MCF 10A (cell line): ENCODE measurements at places on chromosomes 5 and 9. TPM values are rescaled to one million over a fixed set of nuclear protein-coding genes. Genes with fewer than 3 reads are reported as not detected.

The FAM53C gene
- 37.2 and 38.9 TPM in 2 replicates for total RNA-seq

The PCDHGA3 gene
- total RNA-seq: 0.07 and 0.25 TPM in 2 replicates

DNA sequence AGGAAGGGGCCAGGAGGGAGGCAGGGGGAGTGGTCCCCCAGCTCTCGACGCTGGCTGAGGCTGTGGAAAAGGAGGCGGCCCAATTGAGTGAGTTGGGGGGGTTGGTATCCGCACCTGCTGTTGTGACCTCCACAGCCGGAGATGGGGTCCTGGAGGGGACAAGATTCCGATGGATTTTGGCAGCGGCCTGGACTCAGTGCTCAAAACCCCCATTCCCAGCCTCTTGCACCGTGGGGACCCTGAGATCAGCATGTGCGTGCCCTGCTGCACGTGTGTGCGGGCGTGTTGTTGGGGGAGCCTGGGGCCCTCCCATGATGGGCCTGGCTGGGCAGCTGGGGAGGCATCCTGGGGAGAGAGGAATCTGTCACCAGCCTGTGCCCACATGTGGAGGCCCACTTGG is 15.0 kb downstream of the CNTFR start:
- DNase-seq: no peak

DNA sequence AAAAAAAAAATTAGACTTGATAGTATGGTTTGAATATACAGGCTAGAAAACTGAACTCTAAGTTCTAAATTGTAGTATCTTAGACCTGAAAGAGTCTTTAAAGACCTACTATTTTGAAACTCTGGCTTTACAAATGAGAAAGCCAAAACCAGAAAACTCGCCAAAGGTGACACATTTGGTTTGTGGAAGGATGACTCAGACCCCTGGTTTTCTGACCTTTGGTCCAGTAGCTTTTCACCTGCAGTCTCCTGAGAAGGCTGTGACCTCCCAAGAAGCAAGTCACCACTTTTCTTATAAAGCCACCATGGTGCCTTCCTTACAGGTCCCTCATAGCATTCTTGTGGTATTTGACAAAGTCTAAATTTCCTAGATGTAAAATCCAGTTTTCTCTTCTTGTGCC is 102.1 kb upstream of the CEP78 start:
- peak; percentile 9 for DNase-seq

DNA sequence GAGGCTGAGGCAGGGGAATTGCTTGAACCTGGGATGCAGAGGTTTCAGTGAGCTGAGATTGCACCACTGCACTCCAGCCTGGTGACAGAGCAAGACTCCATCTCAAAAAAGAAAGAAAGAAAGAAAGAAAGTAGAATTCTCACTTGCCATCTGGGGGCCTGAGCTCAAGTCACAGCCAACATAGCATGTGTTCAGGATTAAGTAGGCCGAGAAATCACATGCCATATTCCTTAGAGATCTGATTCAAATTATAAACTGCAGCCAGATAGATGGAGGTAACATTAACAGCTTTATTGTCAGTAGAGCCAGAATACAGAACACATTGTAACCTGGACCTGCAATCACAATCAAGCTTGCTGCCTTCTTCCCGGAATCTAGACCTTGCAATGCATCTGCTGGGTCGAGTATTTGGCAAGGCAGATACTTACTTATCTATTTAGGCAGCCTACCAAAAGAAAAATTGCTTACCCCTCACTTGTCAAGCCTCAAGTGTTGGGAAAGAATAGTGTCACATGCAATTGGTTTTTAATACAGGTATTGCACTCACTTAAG is 173.7 kb downstream of the CPLANE1 start:
- no peak for DNase-seq

The ZNF367 gene
- total RNA-seq: 1.5 and 2.7 TPM in 2 replicates

GRCh38 chr9:38234479-38235170 is 157.9 kb upstream of the ALDH1B1 start:
- DNase-seq: no peak

- peak; percentile 25 for DNase-seq
Measured at GRCh38 chr9:129250786-129251185, 72.7 kb upstream of the IER5L start.

The SPINK7 gene
- not detected in 2 replicates for total RNA-seq

DNA sequence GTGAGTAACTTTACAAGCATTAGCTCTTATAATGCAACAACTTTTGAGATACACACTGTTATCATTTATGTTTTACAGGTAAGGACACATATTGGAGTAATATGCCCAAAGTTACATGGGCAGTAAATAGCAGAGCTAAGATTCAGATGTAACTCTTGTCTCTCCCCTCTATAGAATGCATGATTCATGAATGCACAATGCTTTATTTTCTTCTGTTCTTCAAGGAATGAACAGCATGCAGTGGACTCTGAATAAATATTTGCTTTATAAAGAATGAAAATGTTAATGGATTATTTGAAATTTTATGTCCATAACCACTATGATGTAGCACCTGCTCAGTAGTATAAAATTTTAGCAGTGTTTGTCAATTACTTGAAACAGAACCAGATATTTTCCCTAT is 629.5 kb downstream of the KCTD16 start:
- DNase-seq: no peak

DNA sequence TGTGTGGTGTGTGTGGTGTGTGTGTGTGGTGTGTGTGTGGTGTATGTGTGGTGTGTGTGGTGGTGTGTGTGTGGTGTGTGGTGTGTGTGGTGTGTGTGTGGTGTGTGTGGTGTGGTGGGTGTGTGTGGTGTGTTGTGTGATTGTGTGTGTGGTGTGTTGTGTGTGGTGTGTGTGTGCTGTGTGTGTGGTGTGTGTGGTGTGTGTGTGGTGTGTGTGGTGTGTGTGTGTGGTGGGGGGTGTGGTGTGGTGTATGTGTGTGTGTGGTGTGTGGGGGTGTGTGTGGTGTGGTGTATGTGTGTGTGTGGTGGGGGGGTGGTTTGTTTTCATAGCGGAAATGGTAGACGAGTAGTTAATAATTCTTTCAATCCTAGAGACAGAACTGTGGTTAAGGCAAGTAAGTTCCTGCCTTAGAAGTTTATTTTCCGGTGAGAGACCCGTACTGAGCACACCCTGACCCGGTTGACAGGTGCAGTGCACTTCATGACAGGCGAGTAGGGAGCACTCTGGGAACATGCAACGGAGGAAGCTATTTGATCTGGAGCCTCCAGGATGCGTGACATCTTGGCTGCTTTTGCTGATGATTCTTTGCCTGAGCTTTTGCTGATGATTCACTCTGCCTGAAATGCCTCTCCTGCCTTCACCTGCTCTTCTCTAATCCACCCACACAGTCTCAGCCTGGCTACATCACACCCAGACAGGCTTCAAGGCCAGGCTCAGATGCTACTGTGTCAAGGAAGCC is 21.7 kb upstream of the FAT2 start:
- DNase-seq: peak; percentile 93

The FBXO10 gene
- total RNA-seq: 3.4 and 4.6 TPM in 2 replicates

The IL13 gene
- total RNA-seq: not detected in 2 replicates

The MACROH2A1 gene
- total RNA-seq: 266 and 306 TPM in 2 replicates

DNA sequence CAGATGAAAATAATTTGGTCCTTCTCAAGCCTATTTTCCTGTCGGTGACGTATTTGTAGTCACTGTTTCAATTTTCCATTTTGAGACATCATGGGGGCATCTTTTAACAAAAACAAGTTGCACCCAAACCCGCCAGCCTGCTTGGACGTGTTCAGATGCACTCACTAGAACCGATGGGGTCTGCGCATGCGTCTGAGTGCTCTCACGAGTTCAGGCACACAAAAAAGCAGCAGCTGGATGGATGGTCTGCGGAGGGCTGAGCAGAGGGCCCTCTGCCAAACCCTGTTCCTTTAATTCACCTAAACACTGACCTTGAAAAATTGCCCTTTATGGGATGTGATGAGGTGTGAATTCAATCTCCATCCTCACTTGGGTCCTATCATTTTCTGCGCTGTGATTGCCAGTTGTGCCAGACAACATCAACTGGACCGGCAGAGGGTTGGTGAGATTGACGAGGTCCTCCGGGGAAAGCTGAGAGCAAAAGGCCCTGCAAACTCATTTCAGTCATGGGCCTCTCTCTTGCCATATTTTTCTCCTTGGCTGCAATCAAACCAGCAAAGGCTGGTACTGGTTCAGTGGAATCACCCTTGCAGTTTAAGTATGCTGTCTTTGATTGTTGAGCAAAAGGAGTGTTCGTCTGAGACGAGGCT is 251.9 kb downstream of the NFIB start:
- DNase-seq: no peak

DNA sequence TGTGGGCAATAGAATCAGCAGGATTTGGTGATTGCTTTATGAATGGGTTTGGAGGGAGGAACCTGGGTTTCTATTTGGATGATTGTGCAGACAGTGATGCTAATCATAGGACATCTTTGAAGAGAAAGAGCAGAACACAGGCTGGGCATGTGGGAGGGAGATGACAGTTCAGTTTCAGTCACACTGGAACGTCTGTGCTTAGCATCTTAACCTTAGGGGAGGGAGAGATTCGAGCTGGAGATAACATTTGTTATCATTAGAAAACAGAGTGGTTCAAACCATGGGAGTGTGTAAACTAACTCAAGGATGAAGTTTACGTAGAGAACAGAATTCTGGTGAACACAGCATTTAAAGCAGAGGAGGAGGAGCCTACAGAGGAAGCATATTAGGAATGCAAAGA is 138.6 kb upstream of the PPP2R2B start:
- DNase-seq: no peak

DNA sequence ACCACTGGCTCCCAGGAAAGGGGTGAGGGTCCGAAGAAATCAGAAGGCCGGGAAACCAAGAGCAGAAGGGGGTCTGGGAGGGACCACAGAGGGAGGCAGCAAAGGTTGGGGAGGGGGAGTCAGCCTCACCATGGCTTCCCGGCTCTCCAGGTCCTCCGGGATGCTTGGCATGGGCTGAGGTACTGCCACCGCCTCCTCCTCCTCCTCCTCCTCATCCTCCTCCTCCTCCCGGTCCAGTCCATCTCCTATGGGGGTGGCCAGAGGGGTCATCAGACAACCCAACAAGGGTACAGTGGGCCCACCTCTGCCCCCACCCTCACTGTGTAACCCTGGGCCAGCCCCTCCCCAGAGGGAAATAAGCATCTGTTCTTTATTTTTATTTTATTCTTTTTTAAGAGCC is 17.5 kb downstream of the GOLGA2 start:
- DNase-seq: no peak

The HAVCR2 gene
- 0.17 TPM in 1 of 2 replicates, not detected in the other for total RNA-seq

DNA sequence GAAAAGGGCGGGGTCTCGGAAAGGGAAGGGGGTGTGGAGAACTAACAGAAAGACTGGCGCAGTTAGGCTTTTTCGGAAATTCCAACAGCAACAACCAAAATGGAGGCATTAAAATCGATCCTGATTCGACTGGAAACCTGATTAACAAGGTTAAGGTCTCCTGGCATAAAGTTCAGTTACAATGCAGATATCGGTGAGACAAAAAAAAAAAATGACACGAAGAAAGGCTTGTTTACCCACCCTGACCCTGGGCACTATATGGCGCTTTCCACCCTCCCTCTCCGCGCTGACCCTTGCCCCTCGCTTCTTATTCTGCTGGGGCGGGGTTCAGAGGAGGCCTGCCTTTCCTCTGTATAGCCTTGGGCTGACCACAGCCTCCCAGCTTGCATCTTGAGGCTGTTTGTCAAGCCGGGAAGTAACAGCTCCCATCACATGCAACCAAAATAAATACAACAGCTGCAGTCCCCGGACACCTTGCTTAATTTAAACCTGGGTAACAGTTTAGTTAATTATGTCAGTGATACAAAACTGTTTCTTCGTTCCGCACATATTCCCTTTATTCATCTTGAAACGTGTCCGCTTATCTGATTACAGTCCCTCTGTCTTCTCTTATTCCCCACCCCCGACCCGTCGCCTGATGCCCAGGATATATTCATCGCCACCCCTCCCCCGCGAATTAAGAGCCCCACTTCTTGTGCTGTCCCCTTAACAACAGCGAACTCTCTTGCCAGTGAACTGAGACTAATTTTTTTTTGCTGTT is 795 bp upstream of the PJA2 start:
- DNase-seq: peak; percentile 81

The PCDHA4 gene
- total RNA-seq: 0.16 and 0.49 TPM in 2 replicates

The SH2D3C gene
- not detected in 2 replicates for total RNA-seq

The FKBP15 gene
- total RNA-seq: 32.2 and 32.6 TPM in 2 replicates

- peak; percentile 99 for DNase-seq
Measured at GRCh38 chr5:149439899-149440542, 60.9 kb upstream of the IL17B start.

The FOXI1 gene
- not detected in 2 replicates for total RNA-seq

GRCh38 chr5:71693828-71694427 is 25.1 kb upstream of the CARTPT start:
- DNase-seq: no peak

DNA sequence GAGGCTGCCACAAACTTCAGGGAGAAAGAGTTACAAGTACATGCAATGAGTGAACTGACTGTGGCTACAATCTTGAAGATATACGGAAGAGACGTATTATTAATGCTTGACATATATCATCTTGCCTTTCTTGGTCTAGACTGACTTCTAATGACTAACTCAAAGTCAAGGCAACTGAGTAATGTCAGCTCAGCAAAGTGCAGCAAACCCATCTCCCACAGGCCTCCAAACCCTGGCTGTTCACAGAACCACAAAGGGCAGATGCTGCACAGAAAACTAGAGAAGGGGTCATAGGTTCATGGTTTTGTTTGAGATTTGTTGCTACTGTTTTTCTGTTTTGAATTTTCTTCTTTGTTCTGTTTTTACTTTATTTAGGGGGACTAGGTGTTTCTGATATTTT is 21.0 kb downstream of the IL7R start:
- DNase-seq: no peak

The TSSK1B gene
- 0.35 and 0.39 TPM in 2 replicates for total RNA-seq

The SIT1 gene
- total RNA-seq: not detected in 2 replicates

DNA sequence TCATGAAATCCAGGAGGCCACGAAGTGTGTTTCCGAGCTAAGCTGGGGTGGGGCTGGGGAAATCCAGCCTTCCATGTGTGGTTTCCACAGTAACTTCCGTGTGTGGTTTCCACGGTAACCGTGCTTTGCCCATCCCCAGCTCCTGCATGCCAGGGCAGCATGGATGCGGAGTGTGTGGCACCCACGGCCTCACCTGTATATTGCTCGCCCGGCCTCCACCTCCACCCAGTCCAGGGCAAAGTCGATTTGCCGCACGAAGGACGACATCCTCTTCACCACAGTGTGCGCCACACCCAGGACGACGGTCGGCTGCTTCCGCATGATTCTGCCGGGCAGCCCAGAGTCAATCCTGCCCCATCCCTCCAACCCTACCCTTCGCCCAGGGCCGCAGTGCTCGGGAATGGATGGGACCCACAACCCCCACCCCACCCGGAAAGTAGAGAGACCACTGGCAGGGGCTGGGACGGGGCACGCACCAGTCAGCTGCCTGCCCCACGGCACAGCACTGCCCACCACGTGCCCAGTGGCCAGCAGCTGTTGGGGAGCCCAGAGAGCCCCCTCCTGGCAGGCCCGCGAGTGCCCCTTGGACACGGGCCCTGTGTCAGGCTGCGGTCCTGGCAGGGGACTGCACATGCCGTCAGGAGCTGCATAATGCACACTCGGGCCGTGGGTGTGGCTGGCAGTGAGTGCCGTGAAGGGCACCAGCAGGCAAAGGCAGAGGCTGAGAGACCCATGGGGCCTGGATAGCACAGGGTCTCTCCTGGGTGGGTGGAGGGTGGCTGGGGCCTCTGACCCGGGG is 39.0 kb upstream of the NSMF start:
- no peak for DNase-seq
